ENCODE measurements at places on chromosomes 5 and 9. TPM values are rescaled to one million over a fixed set of nuclear protein-coding genes. Genes with fewer than 3 reads are reported as not detected.

DNA sequence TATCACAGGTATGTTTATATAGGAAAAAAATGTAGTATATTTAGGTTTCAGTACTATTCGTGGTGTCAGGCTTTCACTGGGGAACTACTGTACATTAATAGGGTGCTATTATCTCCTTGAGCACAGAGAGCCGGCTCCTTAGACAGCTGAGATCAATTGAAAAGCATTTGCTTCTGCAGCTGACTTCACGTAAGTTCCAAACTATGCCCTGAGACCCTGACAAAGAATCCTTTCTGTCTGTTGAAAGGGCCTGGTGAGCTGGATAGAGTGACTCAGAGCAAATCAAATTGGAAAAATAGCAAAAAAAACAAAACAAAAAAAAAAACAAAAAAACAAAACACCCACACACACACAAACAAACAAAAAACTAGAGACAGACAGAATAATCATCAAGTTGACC, 652.0 kb downstream of the MTRR start:
- no peak for DNase-seq

FBP1 gene
- not detected for polyA plus RNA-seq

DNA sequence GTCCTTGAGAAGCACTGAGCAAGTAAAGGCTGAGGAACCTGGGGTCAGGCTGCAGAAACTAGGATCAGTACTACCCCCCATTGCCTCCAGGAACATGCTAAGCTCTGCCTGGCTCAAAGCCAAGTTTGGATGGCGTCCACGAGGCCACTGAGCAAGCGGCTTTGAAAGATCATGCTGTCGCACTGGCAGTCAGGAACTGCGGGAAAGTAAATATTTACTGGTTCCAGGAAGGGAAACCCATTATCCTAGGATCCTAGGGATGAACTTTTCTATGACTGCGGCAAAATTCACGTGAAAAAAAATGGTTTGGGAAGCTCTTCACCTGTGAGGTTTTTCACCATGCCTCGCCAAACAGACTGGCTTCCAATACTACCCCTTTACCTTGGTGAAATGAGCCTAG, 75.3 kb upstream of the PJA2 start:
- DNase-seq: peak; percentile 28

UNC5A gene
- polyA plus RNA-seq: not detected

GRCh38 chr5:137374110-137374714, 124.9 kb downstream of the SPOCK1 start:
- no peak for DNase-seq

- no peak for DNase-seq
Measured at GRCh38 chr5:33788922-33789566, 102.7 kb downstream of the ADAMTS12 start.

- no peak for DNase-seq
Measured at GRCh38 chr9:22976454-22976853, 529.8 kb downstream of the DMRTA1 start.

GRCh38 chr5:179251276-179251969, 93.8 kb downstream of the ADAMTS2 start:
- DNase-seq: no peak

DNA sequence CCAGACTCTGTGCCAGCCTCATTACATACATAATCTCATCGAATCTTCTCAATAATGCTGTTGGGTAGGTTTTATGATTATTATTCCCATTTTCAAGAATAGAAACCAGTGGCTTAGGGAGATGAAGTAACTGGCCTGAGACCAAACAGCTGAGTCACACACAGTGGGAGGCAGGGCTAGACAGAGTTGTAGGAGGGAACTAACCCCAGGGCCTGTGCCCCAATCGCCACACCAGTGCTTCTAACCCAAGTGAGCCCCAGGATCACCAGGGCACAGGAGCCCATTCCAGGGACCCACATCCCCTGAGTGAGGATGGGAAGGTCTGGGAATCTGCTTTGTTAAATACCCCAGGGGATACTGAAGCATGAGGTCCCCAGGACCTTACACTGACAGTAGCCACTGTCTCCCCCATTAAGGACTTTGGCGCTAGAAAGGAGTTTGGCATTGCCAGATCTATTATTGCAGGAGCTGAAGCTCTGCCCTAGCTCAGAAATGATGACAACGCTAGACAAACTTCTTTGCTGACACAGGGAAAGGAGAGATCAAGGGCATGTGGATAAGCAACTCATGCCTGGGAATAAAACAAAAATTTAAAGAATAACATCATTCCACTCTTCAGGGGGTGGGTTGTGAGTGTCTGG, 63.8 kb upstream of the PPARGC1B start:
- DNase-seq: peak; percentile 75

DNA sequence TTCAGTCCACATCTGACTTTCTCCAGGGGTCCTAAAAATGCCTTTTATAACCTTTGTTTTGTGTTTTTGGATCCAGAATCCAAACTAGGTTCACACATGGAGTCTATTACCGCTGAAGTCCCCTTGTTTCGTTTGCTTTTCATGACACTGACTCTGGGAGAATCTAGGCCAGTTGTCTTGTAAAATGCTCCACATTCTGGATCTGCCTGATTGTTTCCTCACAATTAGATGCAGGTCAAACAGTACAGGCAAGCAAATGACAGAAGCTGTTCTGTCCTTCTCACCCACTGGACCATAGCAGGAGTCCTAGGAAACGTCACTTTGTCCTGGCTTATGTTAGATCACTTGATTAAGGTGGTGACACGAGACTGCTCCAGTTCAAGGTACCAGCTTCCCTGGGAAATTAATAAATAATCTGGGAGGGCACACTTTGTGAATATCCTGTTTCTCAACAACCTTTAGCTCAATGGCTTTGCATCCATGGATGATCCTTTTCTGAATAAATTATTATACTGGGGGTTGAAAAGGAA, 34.1 kb downstream of the FABP6 start:
- DNase-seq: no peak

DNA sequence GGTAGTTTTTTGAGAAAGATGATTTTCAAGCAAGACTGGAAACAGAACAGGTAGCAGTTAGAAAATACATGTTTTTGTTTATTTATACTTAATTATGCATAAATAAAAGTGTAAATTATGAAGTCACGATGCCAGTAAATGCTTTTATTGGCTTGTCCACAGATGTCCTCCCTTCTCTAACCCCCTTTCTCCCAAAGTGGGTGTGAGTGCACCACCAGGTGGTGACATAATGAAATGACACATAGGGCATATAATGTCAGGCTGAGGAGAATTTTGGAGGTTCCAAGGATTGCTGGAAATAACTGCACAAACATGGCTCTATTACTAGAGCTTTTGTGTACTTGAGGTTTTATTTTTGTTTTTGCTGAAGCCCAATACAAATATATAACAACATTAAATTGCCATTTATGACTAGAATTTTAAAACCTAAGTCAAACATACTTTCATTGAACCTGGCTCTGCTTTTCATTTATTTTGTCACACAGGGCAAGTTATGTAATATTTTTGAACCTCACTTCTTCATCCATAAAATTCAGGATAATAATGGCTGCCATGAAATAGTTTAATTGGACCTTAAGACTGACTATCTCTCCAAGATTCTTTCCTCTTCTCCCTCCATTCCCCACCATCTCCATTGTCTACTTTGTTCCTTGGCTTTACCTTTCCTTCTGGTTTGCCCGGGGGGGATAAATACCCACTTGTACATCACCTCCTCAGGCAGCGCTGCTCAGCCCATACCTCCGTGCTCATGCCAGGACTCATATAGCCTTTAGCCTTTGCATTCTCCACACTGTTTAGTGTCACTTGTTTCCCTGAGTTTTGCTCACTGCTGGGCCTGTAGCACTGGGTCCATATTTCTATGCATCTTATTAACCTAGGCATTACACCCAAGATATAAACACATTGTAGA, 168.8 kb downstream of the PDE4D start:
- peak; percentile 47 for DNase-seq

GRCh38 chr9:110148891-110149290, 59.1 kb downstream of the C9orf152 start:
- no peak for DNase-seq

DNA sequence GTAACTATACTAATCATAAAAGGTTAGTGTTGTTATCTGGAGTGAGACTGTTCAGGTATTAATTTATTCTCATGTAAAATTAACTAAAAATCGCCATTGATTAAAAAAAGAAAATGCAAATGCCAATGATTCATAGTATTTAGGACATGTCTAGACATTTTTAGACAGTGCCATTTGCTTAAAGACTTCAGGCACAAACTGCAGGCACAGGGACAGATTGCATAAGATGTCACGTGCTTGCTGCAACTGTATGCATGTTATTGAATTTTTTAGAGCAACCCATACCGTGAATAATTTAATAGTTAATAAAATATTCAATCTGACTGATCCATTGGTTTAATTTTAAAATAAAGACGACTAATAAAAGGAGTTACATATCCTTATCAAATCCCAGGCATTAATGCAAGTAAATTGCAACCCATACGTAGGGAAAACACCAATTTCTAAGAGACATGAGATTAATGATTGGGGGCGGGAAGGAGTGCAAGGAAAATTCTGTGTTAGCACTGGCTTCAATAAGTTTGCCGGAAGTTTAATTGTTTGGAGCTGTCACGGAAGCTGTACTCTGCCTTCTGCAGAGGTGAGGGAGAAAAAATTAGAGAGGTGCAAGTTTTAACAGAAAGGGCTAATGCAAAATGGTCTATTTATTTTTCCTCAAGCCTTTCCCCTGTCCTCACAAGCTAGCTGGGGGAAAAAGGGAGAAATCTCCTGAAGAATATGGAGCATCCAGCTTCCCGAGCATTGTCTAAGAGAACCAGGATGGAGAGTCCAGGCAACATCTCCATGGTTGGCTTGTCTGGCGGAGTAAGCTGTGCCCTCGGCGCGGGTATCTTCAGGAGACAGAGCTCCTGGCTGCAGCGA, 2.9 kb downstream of the EDIL3 start:
- no peak for DNase-seq

DNA sequence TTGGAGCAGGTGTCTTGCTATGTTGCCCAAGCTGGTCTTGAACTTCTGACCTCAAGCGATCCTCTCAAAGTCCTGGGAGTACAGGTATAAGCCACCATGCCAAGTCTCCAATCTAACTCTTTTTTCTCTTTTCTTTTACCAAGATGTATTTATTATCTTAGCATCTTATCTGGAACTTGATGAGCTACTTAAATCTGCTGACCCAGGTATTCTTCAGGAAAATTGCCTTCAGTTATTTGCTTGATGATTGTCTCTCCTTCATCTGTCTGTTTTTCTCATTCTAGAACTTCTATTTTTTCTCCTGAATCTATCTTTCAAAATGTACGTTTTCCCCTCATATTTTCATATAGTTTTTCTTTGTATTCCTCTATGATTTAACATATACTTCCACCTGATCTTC, 158.2 kb upstream of the DMAC1 start:
- DNase-seq: no peak

GRCh38 chr5:14347522-14347921, 204.4 kb downstream of the TRIO start:
- no peak for DNase-seq

GRCh38 chr9:77705636-77706035, 57.5 kb upstream of the GNA14 start:
- no peak for DNase-seq

LHFPL2 gene
- polyA plus RNA-seq: 3.7 TPM

DNA sequence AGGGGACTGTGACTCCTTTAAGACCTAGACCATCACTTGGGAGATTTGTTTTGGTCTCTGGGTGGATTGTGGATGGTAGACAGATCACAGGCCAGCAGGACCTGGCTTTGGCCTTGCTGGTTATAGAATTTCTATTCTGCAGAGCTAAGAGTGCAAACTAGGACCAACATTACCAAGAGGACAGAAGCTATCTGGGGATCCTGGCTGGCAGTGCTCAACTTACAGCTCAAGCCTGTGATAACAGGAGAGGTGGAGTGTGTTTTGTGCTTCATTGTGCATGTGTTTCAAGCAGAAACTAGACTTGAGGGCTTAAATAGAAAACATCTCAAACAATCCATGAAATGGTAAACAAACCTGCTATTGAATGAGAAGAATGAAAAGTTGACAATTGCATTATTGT, 106.7 kb downstream of the ZNF462 start:
- DNase-seq: no peak

GRCh38 chr5:129243039-129243438, 148.5 kb downstream of the ISOC1 start:
- no peak for DNase-seq

LRRC19 gene
- polyA plus RNA-seq: not detected

FAM221B gene
- polyA plus RNA-seq: not detected

OLFM1 gene
- not detected for polyA plus RNA-seq

GRCh38 chr5:137004279-137004678, 494.8 kb downstream of the SPOCK1 start:
- no peak for DNase-seq

GRCh38 chr5:112923988-112924387, 2.0 kb upstream of the REEP5 start:
- DNase-seq: no peak
